NCI-H1105 (cell line): ENCODE measurements at places on chromosomes 1 and 21.

DNA sequence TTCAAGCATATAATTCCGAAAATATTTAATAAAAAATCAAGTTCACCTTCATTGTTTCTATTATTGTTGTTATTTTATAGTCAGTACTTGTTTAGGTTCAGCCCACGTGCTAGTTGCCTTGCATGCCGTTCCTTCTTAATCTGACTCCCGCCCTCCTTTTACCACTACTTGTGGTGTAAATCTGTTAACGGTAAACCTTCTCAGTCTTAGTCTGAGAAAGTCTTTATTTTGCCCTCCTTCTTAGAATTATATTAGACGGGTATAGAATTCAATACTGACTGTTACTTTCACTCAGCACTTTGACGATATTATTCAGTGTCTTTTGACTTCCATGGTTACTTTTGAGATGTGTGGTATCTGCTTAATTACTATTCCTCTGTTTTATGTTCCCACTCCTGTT is 104.8 kb downstream of the RGL1 start:
- no peak for DNase-seq

- DNase-seq, result no peak
These were observed 187.8 kb upstream of the KCND3 start for GRCh38 chr1:112177314-112177713.

DNA sequence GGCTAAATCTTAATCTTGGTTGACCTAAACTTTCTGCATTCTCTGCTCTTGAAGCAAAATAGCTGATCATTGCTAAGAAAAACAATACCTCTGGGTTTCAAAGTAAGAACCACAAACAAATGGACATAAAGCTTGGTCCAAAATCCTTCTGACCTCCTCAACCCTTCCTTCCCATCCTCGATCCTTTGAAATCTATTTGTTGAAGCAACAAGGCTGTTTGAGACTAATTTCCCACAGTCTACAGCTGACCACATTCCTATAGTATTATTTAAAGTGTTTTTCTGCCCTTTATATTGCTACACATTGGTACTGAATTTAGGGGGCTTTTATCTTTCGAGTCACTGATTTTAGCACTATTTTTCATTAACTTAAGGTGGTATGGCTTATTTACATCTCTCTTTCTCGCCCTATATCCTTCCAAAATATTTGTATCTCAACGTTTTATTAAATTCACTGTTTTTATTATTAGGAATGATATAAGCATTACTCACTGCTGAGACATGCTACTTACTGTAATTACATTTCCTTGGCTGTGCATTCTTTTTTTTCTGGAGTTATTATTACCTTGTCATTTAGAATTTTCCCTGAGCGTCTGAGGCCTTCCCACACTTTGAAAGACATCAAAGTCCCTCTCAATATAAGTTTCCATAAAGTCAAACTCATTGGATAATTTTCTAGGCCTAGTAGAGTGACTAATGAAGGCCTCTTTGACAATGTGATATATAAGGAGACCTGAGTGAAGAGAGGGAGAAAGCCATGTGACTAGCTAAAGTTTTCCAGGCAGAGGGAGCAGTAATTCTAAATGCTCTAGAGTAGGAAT is 73.9 kb downstream of the RAB3GAP2 start:
- no peak for DNase-seq

- DNase-seq, result no peak
These were observed 215.4 kb downstream of the TOMM20 start for GRCh38 chr1:234913278-234913649.

- DNase-seq, result no peak
These were observed 8.6 kb upstream of the TACSTD2 start for GRCh38 chr1:58585581-58586151.

- no peak for DNase-seq
These were observed 90.6 kb upstream of the ZNF678 start for GRCh38 chr1:227472772-227473171.

GRCh38 chr21:38208118-38208517 is 48.7 kb upstream of the KCNJ15 start:
- no peak for DNase-seq

DNA sequence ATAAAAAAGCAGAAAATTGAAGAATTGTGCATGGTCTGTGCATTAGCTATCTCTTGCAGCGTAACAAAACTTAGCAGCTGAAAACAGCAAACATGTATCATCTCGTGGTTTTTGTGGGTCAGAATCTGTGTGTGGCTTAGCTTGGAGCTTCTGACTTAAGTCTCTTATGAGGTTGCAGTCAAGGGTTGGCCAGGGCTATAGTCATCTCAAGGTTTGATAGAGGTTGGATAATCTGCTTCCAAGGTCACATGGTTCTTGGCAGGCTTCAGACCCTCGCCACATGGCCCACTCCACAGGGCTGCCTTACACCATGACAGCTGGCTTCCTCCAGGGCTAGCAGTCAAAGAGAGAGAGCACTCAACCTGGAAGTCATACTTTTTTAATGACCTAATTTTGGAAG is 35.9 kb downstream of the CNST start:
- no peak for DNase-seq

DNA sequence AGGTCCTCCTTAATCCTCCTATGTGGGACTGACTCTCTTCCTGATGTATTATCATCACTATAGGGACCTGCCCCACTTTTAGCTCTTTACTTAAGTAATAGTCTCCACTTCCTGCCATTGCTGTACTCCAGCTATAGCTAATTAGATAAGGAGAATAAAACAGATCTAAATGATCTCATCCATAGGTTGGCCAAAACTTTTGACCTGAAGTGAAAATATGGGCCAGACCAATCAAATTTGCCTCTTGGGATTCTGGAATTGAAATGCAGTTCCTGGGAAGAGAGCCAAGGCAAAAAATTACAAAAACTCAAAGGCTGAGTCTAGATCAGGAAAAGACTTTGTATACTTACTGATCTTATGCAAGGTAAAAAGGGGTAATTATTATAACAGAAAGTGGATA is 36.1 kb upstream of the PDE4B start:
- no peak for DNase-seq

DNA sequence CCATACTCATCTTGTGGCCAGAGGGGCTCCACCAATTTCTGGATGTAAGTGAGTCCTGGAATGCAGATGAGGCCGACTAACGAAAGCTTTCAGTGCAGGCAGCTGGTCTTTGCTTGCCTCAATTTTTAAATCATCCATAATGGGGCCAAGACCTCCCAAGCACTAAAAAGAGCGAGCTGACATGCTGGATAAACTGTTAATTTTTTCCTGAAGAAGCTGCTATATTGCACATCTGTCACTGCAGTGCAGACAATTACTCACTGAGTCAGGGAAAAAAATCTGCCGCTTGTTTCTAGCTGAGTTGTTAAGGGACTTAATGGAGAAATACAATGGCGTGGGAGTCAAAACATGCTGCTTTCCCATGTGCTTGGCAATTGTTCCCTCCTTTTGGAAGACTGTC is 205.5 kb downstream of the GPATCH2 start:
- no peak for DNase-seq

GRCh38 chr1:204340081-204340889 is 19.4 kb downstream of the PLEKHA6 start:
- peak; percentile 97 for DNase-seq

GRCh38 chr1:193549081-193549480 is 362.7 kb upstream of the B3GALT2 start:
- DNase-seq, result no peak

- no peak for DNase-seq
These were observed 2.3 kb downstream of the IL6R start for GRCh38 chr1:154407198-154408091.

- no peak for DNase-seq
These were observed 33.2 kb upstream of the PKN2 start for GRCh38 chr1:88650676-88651418.

DNA sequence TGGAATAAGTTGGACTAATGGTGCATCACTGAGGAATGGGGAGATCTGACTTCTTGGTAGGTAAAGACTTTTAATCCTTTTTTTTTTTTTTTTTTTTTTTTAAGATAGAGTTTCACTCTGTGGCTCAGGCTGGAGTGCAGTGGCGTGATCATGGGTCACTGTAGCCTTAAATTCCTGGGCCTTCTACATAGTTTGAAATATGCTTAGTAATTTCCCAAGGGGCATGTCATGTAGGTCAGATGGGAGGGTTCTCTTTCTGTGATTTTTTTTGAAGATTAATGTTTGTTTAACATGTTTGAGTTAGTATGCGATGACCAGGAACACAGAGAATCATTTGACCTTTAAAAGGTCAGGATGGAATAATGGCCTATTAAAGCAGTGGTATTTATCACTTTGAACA is 129.1 kb downstream of the S1PR1 start:
- no peak for DNase-seq

DNA sequence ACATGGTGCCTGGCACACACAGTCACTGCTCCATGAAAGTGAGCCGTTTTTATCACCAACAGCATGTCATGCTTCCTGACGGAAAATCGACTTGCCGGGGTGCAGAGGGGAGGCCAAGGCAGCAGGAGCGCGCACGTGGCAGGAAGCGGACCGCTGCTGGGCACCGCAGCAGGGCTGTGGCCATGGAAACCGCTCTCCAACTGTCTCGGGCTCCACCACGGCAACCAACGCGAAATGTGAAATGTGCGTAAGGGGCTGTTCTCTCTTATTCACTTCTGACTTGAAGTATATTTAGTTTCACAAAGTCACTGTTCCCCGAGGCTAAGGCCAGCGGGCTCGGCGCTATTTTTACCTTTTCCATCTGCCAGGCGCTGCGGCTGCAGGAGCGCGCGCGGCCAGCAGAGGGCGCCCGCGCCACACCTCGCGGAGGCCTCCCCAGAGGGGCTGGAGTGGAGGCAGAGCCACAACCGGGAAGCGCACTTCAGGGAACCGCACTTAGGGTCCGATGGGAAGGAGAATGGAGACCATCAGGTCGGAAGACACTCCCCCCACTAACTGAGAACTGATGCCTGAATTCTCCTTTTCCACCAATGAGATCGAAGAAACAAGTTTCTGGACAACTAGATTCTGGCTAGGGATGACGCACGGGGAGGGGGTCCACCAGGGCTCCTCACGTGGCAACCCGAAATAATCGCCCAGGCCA is 19.7 kb downstream of the RCC2 start:
- no peak for DNase-seq

DNA sequence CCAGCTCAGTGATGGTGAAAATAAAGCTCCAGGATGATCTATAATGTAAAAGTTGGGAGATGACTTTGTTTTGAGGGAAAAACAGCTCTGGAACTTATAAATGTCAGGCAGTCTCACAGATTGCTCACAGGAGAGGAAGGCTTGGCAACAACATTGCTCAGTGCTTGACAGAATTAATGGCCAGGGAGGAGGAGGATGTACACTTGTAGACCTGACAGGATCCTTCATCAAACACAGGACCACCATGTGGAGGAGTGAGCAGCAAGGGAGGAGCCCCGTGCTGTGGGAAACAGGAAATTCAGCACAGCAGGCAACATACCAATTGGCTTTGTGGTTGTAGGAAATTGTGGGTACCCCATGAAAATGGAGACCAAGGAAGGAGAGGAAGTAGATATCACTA is 291.8 kb upstream of the CAMK1G start:
- DNase-seq, result no peak

DNA sequence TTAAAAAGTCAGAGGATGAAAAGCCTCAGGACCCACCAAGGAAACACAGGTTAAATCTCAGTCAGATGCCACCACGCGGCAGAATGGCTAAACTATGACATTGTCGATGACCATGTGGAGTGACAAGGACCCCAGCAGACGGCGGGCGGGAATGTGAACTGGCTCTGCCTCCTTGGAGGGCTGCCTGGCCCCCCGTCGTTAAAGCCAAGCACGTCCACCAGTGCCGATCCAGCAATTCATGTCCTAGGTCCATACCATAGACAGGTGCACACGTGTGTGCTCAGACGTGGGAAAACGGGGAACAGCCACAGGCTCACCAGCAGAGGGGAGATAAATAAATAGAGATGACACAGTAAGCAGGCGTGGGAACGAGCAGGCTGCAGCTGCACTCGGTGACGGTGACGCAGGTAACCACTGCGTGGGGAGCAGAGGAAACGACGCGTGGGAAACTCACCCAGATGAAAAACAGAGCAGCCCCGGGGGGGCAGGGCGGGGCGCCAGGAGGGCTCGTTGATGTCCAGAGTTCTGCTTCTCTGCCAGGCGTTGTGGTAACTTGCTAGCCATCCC is 28.3 kb upstream of the PCBP3 start:
- no peak for DNase-seq

- DNase-seq, result peak; percentile 76
These were observed 160.4 kb downstream of the RUNX1 start for GRCh38 chr21:34888569-34889319.

DNA sequence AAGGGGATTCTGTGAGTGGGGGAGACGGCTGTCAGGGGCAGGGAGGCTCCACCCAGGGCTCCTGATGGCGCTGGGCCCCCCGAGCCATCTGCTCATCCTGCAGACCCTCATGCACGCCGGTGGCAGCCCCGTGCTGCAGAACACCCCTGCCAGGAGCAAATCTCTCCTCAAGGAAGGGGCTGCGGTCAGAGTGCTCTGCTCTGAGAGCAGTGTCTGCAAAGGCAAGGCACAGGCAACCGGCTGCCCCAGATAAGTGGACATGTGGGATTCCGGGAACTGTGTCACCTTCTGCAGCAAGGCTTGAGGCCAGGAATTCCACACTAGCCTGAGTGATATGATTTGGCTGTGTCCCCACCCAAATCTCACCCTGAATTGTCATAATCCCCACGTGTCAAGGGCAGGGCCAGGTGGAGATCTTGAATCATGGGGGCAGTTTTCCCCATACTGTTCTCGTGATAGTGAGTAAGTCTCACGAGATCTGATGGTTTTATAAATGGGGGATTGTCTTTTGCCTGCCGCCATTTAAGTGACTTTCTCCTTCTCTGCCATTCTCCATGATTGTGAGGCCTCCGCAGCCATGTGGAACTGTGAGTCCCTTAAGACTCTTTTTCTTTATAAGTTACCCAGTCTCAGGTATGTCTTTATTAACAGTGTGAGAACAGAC is 101.0 kb downstream of the PDE9A start:
- no peak for DNase-seq

- DNase-seq, result no peak
These were observed 17.7 kb downstream of the STUM start for GRCh38 chr1:226566234-226566633.

GRCh38 chr1:247037511-247038320 is 29.9 kb upstream of the ZNF695 start:
- no peak for DNase-seq

GRCh38 chr1:15187175-15188129 is 33.9 kb downstream of the TMEM51 start:
- no peak for DNase-seq

GRCh38 chr1:174623324-174624035 is 175.7 kb downstream of the GPR52 start:
- no peak for DNase-seq

DNA sequence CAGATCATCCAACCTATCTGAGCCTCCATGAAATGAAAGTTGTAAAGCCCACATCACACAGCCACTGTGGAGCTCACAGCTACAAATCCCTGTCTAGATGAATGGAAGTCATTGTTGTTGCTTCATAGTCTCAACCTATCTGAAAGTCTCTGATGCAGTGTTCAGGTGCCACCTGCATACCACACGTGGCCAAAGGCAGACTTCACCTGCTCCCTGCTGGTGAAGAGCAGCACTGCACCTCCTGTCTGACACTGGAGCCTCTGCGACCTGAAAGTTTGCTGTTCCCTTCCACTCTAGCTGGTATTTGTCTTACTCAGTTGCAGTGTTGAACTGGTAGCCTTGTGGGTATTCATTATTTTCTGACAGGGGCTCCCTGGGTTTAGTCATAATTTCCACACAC is 18.4 kb downstream of the LORICRIN start:
- DNase-seq, result peak; percentile 10

GRCh38 chr21:29217818-29218291 is 80.9 kb upstream of the BACH1 start:
- DNase-seq, result no peak
